ENCODE measurements at places on chromosomes 6 and 20.

GRCh38 chr20:32354592-32355416 lies 3.3 kb upstream of the ASXL1 start:
- DNase-seq = no peak

DNA sequence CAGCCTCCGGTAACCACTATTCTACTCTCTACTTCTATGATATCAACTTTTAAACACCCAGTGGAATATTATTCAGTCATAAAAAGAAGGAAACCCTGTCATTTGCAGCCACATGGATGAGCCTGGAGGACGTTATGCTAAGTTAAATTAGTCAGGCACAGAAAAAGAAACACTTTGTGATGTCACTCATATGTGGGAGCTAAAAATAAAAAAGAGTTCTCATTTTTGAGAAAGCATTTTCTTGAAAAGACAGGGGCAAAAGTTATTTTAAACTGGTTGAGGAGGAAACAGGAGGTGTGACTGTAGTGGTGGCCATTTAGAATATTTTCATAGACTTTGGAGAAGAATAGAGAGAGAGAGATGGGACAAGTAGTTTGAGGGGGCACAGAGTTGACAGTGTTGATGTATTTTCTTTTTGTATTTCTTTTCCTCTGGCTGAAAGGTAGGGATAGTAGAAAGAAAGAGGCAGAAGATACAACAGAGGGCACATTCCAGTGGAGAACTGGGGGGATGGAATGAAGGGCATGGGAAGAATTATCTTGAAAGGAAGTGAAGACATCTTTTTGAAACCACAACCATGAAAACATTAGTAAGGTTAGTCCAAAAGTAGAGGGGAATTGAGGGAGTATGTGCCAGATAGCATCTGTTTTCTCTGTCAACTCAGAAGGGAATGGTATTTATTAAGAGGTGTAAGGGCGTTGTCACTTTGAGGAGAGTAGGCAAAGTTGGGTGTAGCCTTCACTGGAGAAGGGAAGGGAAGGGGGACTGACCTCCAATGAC lies 181.3 kb upstream of the GMDS start:
- no peak for DNase-seq

DNA sequence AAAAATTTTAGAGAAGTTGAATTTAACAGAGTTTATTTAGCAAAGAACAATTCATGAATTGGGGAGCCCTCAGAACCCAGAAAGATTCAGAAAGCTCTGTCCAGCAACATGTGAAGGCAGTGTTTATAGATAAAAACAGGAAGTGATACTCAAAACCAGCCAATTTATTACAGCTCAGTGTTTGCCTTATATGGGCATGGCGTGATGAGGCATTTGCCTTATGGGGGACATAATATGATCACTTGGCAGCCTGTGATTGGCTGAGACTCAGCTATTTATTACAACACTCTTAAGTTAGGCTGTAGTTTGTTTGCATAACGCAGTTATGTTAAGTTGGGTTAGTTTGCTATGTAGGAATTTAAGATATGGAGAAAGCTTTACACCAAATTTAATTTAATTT lies 11.5 kb downstream of the HLA-DPA1 start:
- DNase-seq = no peak

DNA sequence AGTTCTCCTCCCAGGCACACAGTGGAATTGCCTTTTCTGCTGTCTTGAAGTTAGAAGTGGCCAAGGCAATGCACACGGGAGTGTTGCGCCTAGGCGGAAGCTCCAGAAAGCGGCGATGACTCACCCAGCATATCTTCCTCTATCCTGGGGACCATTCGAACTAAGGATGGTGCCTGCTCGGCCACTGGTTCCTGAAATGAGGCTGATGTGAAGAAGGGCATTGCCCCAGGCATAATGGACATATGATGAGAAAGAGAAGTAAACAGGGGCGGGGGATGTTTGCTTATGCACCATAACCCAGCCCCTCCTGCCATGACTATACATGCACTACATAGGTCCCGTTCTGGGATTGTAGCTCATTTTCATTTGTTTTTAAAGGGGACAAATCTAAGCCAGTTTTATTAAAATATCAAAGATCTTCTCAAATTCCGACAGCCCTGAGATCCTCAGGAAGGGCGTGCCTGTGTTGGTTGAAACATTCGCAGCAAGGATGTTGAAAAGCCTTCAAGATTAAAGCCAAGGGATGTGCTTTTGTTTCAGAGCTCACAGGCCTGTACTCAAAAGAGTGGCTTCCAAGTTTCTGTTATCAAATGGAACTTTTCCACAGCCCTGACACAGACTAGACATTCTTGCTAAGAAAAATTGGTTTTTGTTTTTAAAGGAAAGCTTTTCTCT lies 218.5 kb downstream of the LY86 start:
- no peak for DNase-seq

- DNase-seq = no peak
These were observed 3.8 kb downstream of the TSHZ2 start for GRCh38 chr20:52975803-52976531.

GRCh38 chr6:10478187-10479040 lies 42.7 kb upstream of the GCNT2 start:
- DNase-seq = no peak

DNA sequence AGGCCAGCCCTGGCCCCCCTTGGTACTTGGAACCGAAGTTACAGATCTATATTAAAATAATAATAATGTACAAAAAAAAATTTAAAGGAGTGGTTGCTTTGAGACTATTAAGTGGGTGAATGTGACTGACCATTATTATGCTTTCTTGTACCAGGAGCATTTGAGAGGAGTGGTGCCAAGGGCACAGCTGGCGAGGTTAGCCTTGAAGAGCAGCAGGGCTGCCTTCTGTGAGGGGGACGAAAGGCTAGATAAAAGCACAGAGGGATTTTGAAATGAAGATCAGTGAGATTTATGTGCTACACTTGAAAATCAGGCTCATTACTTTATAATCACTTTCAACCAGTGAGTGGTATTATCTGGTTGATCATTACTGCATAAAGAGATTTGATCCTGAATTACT lies 48.6 kb downstream of the FIG4 start:
- DNase-seq = no peak

All from CD8-positive, alpha-beta T cell (primary cell).